ENCODE measurements at places on chromosomes 2 and 18.
A peak's percentile ranks its signal among the peaks of the same experiment; 100 is the strongest.

- DNase-seq = no peak
Measured at GRCh38 chr18:79483971-79484491, 88.3 kb downstream of the NFATC1 start.

GRCh38 chr2:86039178-86039962 lies 66.3 kb downstream of the POLR1A start:
- DNase-seq = no peak

DNA sequence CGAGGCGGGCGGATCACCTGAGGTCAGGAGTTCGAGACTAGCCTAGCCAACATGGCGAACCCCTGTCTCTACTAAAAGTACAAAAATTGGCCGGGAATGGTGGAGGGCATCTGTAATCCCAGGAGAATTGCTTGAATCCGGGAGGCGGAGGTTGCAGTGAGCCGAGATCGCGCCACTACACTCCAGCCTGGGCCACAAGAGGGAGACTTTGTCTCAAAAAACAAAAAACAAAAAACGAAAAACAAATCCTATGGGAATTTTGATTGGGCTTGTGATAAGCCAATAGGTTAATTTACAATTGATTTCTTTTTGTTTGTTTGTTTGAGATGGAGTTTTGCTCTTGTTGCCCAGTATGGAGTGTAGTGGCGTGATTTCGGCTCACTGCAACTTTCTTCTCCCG lies 24.2 kb upstream of the TOGARAM2 start:
- no peak for DNase-seq

GRCh38 chr2:204183608-204184007 lies 247.0 kb downstream of the ICOS start:
- no peak for DNase-seq

DNA sequence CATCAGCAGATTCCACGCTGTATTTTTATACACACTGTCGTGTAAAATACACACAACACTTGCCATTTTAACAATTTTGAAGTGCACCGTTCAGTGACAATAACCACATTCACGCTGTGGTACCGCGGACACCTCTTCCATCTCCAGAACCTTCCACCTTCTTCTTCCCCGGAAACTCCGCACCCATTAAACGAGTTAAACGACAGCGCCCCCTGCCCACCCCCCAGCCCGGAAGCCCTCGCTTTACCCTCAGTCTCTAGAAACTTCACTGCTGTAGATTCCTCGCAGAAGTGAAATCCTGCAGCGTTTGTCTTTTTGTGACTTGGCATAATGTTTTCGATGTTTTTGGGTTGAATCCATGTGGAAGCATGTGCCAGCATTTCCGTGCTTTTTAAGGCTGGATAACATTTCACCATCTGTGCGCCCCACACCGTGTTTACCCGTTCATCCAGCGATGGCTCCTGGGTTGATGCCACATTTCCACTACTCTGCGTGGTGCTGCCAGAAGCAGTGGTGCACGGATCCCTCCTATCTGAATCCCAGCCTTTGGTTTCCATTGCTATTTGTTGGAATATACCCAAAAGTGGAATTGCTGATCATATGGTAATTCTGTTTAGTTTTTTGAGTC lies 32.0 kb upstream of the TMEM18 start:
- no peak for DNase-seq

DNA sequence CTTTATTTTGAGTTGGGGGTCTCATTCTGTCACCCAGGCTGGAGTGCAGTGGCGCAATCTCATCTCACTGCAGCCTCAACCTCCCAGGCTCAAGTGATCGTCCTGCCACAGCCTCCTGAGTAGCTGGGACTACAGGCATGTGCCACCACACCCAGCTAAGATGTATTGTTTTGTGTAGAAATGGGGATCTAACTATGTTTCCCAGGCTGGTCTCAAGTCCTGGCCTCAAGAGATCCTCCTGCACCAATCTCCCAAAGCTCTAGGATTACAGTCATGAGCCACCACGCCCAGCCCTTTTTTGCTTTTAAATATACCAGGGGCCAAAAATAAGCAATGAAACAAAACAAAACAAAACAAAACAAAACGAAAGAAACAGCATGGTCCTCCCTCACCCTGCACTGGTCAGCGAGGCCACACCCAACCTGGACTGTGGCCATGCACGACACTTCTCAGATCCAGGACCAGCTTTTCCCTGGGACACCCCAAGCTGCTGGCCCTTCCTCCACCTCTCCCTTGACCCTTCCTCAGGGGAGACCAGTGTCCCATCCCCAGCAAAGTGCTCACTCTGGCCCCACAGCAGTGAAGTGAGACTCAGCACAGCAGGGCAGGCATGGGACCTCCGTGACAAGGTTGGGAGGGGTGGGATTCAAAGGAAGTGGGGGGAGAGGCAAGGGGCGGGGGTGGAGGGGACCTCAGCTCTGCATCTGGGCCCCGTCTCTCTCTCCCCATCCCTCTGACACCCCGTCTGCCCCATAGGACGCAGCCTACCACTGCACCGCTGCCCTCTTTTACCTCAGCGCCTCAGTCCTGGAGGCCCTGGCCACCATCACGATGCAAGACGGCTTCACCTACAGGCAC lies 23.5 kb downstream of the MAL start:
- no peak for DNase-seq

DNA sequence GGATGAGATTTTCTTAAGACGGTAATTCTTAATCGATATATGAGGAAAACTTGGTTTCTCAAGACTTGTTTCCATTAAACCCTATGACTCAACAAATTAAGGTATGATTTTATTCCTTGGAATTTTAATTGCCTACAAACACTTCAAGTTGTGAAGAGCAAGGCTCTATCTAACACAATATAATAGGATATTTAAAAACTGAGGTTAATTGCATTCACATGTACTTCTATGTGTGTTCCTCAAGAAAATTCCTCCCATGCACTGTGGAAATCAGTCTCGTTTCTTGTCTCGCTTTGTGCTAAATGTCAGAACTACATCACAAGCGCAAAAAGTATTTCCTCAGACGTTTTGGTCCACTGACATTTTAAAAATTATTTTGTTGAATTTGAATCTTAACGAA lies 109.6 kb upstream of the UNC80 start:
- DNase-seq = no peak

GRCh38 chr2:48107326-48107925 lies 201.1 kb upstream of the FBXO11 start:
- peak; percentile 33 for DNase-seq

DNA sequence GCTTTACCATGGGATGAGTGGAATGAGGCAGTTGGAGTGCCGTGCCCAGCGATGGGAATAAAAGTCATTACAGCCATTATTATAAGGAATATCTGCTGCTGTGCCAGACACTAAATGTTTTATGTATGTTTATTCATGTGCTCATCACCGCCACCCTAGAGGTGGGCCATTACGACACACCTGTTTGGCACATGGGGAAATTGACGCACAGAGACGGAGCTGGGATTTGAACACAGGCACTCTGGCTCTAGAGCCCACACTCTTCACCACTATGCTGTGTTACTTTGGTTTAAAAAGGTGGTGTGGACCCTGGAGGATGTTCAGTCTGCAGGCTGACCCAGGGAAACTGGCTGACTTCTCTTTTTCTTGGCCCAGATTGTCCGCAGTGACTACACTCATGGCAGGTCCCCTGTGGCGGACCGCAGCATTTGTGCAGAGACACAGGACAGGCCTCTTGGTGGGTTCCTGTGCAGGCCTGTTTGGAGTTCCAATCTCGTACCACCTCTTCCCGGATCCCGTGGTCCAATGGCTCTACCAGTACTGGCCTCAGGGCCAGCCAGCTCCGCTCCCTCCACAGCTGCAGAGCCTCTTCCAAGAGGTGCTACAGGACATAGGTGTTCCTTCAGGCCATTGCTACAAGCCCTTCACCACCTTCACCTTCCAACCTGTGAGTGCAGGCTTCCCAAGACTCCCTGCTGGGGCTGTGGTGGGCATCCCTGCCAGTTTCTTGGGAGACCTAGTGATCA lies 1.6 kb downstream of the TMEM177 start:
- no peak for DNase-seq

GRCh38 chr2:190763901-190764514 lies 115.1 kb downstream of the NAB1 start:
- no peak for DNase-seq

GRCh38 chr2:235630718-235631296 lies 137.0 kb downstream of the AGAP1 start:
- DNase-seq = no peak

DNA sequence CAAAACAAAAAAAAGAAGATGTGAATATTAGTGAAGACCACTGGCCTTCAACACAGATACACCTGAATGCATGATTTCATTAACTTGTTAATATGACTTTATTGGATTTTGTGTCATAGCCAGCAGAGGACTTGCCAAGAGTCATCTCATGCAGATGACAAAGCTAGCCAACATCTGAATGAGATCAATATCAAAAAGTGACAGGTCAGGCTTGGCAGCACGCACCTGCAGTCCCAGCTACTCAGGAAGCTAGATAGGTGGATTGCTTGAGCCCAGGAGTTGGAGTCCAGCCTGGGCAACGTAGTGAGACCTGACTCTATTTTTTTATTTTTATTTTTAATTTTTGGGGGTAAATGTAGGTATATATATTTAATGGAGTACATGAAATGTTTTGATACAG lies 54.5 kb upstream of the TGIF1 start:
- no peak for DNase-seq

- DNase-seq = peak; percentile 67
Measured at GRCh38 chr2:33441235-33441810, 35.1 kb upstream of the RASGRP3 start.

DNA sequence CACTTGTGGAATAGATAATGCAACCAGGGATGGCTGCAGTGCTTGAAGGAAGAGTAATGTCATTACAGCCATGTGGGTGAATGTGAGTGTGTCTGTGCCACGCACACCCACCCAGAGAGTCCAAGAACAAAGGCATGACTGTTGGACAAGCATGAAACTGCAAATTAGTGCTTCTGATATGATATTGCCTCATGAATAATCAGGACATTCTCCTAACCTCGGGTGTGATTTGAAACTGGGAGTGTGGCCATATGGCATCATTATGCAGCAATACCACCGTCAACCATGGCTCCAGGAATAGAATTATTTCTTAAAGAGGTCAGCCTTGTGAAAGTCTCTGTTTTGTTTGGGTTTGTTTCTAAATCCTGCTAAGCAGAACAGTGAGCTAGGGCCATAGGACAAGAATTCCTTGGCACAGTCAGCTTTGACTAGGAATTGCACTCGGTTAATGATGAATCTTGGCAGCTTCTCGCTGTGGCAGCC lies 678.0 kb upstream of the RAB6C start:
- no peak for DNase-seq

DNA sequence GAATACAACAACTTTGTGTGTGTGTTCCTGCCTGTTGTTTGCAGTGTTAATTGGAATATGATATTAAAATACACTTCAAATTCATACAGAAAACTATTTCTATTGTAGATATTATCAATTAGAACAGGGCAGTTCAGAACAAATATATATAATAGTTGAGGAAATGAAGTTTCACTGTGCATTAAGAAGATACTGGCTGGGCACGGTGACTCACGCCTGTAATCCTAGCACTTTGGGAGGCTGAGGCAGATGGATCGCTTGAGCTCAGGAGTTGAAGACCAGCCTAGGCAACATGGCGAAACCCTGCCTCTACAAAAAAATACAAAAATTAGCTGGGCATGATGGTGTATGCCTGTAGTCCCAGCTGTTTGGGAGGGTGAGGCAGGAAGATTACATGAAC lies 79.3 kb downstream of the ASAP2 start:
- DNase-seq = no peak

- no peak for DNase-seq
Measured at GRCh38 chr2:74566076-74566753, 11.7 kb downstream of the DOK1 start.

GRCh38 chr2:176088048-176088936 lies 4.2 kb upstream of the HOXD13 start:
- peak; percentile 81 for DNase-seq

DNA sequence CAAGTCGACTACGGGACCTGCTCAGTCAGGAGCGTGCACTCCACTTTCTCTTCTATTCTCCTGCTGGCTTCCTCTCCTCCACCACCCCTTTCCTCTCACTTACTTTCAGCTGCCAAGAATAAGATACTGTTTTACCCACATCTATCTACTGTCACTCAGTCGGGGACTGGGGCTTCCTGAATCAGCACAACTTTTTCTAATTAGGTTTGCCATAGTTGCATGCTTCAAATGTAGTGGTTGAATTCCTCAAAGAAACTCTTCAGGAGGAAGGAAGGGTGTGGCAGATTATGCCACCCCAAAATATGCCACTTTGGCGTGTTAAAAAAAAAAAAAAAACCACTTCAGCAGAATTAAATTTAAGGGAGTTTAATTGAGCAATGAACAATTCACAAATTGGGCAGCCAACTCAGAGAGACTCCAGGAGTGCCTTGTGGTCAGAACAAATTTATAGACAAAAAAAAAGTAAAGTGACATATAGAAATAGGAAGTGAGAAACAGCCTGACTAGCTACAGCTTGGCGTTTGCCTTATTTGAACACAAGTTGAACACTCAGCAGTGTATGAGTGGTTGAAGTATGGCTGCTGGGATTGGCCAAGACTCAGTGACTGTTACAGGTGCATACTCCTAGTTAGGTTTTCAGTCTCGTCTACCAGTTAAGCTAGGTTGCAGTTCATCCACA lies 32.5 kb upstream of the RMDN2 start:
- no peak for DNase-seq

GRCh38 chr18:32773382-32773712 lies 524 bp upstream of the KLHL14 start:
- DNase-seq = no peak

DNA sequence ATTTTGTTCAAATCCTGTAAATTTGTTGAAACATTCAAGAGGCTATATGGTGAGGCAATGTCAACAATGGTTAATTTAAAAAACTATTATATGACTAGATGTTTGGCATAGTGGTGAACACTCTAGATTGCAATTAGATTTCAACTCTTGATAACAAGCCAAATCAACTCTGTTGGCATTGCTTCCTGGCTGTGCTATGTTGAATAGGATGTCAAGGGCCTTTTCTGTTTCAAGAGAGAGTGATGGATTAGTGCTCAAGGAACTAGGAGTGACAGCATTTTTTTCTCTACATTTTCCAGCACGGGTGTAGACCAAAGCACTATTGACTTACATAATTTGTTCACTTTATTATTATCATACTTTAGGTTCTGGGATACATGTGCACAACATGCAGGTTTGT lies 172.4 kb upstream of the KCNH7 start:
- DNase-seq = no peak

GRCh38 chr18:3712491-3712890 lies 262.5 kb downstream of the TGIF1 start:
- no peak for DNase-seq

DNA sequence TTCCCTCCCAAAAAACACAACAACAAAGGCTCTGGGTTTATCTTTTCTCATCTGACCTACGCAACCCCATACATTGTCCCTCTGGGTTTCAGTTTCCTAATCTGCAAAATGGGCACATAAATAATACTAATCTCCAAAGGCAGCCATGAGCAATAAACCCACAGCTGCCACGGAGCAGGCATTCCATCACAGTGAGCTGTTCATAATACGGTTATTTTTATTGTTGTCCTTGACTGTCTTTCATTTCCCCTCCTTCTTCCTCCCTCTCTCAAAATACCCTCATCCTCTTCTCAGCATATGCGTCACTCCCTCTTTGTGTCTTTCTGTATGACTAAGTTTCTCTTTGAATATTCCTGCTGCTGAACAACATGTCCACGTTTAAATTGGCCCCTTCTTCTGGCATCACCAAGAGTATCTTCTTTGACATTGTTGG lies 129.8 kb upstream of the CAB39 start:
- no peak for DNase-seq
